ENCODE measurements at places on chromosomes 1 and 21.

GRCh38 chr1:78840453-78841271 lies 165.9 kb downstream of the ADGRL4 start:
- DNase-seq: no peak

- DNase-seq: no peak
Observed at GRCh38 chr1:35136780-35137179, 56.2 kb downstream of the SFPQ start.

DNA sequence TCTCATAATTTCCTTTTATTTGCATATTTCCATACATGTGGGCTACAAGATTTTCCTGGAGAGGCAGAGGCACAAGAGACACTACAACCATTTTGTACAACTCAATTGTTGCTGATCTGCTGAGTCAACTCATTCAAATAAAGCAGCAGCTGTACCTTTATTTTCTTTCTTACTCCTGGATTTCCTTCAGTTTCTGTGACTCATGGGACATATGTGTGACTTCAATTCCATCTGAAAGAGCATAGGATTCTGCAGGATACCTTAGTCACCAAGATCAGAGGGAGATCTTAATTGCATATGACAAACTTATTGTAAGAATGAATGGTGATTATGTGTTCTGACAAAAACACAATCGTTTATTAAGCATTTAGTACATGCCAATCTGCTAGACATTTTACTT lies 2219.4 kb downstream of the NCAM2 start:
- no peak for DNase-seq

GRCh38 chr1:242784084-242784483 lies 259.6 kb upstream of the PLD5 start:
- DNase-seq: no peak

DNA sequence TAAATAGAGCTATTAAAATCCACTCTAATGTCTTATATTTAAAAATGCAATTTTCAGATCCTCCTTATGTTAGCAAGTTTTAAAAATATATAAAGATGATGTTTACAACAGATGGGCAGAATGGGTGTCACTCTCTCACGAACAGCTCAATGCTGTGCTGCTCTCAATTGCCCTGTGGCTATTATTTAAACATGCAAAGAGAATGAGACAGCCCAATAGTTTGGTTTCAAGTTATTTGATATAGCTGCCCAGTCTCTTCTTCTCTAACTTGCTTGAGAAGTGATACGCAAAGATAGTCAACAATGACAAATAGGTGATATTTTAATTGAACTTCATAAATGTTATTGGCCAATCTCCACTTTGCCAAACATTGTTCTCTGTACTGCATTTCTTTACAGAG lies 199.3 kb upstream of the GREM2 start:
- no peak for DNase-seq

DNA sequence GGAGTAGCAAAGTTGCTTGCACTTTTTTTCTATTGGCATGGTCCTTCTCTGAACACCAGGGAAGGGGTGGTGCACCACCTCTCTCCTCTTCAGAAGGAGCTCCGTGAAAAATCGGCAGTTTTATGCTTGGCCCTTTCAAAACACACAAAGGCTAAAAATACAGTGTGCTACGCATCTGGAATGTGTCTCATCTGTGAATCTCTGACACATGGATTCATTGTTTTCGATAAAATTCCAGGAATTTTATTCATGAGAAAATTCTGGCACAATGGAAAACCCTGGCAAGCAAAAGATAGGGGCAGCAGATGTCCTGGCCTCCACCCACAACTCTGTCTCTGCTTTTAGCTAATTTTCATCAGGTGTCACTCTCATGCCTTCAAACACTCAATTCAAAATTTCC lies 42.9 kb downstream of the ERG start:
- no peak for DNase-seq

Measured in NCI-H460 (cell line).